HT-29 (cell line): ENCODE measurements at places on chromosomes 12 and 14.
A peak's percentile ranks its signal among the peaks of the same experiment; 100 is the strongest.

DNA sequence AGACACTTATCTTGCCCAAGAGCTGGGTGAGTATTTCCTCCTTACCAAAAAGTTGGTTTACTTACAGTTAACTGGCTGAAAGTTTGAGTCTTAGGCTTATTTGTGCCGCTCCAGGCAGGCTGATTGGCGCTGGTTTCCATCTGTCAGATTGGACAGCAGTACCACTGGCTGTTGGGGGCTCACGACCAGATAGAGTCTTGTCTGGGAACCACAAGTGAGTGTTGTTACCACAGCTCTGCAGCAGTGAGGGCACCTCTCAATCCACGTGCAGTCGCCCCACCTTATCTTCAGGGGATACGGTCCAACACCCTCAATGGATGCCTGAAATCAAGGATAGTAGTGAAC lies 58.9 kb downstream of the DDX51 start:
- no peak for DNase-seq

GRCh38 chr12:104482748-104483147 lies 26.0 kb downstream of the CHST11 start:
- no peak for DNase-seq

- DNase-seq: no peak
These were observed 29.0 kb upstream of the MMP17 start for GRCh38 chr12:131799195-131799594.

GRCh38 chr14:83611906-83612390 lies 1918.0 kb upstream of the FLRT2 start:
- no peak for DNase-seq

GRCh38 chr12:98471085-98471484 lies 44.3 kb upstream of the TMPO start:
- no peak for DNase-seq

- DNase-seq: no peak
These were observed 47.4 kb upstream of the C14orf180 start for GRCh38 chr14:104532191-104532555.

GRCh38 chr12:96193725-96194575 lies at the start of gene ELK3:
TSS of gene ELK3 (plus strand) at chr12:96194375.
- peak; percentile 60 for DNase-seq

DNA sequence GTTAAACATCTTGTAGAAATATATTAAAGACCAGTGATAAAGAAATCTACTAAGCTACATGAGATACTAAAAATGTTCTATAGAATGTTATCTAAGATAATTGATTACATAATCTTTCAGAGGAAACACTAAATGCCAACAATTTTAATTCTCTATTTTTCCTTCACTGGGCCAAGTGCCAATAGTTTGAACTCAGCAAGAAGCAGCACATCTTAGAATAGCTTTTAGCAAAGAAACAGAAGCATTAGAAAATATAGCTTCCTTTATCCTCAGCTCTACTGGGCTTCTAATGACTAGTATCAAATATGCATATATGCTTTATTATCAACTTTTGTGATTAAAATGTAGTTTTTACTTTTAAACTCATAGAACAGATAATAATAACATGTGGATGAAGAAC lies 461.4 kb upstream of the USP15 start:
- no peak for DNase-seq

DNA sequence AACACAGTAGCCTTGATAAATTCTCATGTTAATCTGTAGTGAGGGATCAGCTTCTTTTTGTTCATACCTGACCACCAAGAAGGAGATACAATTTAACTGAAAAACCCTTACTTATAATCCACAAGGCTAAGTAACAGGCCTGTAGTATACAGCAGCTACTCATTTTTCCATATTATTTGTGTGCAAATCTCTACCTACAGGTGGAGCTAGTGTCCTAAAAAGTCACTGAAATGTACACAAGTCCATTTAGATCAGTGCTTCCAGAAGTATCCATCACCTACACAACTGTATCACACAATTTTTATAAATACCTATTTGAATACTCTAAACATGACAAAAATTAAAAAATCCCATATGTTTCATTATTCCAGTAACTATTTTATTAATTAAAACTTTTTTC lies 173.2 kb downstream of the SLC35F4 start:
- peak; percentile 66 for DNase-seq

DNA sequence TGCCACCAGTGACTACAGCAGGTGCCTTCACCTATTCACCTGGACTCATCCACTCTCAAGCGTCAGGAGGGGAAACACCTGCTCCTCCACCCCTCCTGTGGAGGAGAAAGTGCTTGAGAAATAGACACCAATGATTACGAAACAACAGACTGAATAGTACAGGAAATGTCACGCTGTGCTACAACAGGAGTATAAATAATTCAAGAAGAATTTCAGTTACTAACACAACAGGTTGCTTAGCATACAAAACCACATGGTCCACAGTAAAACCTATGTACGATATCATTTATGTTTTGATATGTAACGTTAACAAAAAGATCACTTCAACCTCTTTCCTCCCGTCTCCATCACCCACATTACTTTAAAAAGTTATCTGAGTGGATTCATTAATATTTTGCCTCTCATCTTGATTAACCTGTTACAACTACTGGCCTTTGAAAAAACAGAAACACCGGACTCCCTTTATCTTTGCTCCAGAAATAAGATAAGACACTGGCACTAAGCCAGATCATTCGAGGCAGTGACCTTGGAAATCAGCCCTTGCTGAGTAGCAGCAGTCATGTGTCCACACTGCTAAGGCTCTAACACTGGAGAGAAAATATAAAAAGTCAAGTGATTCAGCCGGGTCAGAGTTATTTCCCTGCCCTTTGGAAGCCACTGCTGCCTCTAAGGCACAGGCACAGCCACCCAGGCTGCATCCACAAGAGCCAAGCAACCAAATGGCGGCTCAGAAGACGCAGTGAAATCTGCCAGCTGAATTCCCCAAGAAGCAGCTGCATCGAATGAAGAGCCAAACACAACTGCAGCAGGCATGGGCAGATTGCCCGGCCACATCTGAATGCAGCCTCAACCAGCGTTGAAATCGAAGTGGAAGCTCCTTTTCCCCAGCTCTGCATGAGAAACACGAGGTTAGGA lies 40.9 kb downstream of the NT5DC3 start:
- DNase-seq: peak; percentile 75

DNA sequence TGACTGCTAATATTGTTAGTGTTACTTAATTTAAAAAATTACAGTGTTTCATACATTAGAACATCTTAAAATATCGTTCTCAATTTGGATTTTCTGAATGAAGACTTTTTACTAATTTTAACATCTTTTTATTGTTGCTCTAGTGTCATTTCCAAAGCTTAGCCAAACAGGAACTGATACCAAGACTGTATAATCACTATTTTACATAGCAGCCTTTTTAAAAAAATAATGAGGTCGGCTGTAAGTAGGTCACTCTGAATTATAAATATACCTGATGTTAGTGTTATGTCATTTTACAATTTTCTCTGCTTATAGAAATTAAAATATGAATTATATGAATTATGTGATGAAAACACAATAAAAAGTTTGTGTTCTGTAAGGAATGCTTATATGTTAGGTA lies 321.5 kb downstream of the TMEM117 start:
- no peak for DNase-seq

DNA sequence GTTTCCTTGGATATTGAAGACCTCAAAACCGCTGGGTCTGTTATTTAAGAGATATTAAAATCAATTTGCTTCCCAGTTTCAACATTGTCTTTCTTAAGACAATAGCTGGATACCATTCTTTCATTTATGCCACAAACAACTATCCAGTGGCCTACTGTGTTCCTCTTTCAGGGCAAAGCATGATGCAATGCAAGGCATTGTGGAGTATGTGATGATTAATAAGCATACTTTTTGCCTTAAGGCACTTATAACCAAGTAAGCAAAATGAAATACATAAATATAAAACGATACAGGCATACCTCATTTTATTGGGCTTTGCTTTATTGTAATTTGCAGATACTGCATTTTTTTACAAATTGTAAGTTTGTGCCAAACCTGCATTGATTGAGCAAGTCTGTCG lies 45.5 kb downstream of the SCN8A start:
- no peak for DNase-seq

- peak; percentile 58 for DNase-seq
These were observed 46.3 kb downstream of the NTS start for GRCh38 chr12:85920324-85920947.

GRCh38 chr12:31906557-31907301 lies 52.5 kb upstream of the RESF1 start:
- no peak for DNase-seq

DNA sequence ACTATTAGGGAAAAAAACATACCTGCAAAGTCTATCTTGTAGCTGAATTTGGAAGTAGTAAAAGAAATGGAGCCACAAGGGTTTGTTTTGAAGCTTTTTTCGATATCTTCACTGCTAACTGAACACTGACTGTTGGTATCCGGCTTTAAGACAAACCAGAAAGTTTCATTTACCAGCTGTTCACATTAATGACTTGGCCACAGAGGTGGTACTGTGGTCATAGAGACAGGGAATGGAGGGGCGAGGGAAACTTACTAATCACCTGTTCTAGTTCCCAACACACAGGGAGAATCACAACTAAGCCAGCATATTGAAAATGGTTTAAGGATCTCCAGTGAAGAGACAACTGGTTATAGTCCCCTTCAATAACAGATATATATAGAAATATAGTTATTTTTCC lies 44.3 kb downstream of the PARP11 start:
- no peak for DNase-seq
